SK-N-DZ (cell line): ENCODE measurements at places on chromosomes 11 and 22.

DNA sequence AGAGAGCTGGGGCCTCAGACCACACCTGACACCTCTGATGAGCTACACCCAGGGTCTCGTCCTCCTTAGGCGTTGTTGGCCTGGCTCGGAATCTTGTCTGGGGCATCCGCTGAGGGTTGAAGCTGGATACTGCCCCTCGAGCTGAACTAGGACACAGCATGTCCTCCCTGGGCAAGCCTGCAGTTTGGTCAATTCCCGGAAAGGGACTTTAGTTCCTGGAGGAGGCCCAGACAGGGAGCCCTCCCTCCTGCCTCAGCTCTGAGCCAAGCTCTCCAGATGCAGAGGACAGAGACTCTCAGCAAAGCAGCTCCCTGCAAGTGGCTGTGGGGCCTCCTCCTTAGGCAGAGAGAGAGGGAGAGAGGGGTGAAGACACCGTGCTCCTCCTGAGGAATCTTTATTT is 4.9 kb downstream of the APOL3 start:
- no peak for DNase-seq

DNA sequence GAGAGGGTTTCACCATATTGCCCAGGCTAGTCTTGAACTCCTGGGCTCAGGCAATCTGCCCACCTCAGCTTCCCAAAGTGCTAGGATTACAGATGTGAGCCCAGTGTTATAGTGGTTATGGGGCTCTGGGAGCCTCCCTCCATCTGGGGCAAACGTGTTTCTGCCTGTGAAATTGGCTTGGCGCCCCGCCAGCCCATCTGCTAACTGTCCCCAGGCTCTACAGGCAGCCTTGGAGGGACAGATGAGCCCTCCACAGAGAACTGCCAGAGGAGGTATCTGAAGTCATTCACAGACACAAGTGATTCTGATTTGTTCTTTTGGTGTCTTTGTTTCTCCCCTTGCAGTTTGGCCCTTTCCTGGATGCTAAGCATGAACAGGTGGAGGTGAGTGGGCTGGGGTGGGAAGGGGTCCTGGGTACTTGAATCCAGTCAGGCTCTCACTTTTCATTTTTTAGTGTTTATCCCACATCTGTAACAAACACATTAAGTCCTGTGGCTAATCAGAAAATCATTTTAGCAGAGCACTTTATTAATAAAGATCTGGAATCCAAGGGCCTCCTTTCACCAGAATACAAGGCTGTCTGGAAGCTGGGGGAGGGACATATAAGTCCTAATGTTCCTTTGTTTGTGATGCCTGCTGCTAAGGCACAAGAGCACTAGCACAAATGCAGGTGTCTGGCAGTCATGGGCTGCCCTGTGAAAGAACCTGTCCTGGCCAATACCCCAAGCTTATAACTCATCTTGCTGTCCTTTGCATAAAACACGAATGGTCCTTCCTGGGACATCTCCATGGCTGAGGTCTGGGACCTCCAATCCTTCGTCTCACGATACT is 25.7 kb upstream of the CDC42EP2 start:
- no peak for DNase-seq

- DNase-seq, result peak; percentile 48
Measured at GRCh38 chr11:5600374-5600851, 4.0 kb downstream of the TRIM6 start.

DNA sequence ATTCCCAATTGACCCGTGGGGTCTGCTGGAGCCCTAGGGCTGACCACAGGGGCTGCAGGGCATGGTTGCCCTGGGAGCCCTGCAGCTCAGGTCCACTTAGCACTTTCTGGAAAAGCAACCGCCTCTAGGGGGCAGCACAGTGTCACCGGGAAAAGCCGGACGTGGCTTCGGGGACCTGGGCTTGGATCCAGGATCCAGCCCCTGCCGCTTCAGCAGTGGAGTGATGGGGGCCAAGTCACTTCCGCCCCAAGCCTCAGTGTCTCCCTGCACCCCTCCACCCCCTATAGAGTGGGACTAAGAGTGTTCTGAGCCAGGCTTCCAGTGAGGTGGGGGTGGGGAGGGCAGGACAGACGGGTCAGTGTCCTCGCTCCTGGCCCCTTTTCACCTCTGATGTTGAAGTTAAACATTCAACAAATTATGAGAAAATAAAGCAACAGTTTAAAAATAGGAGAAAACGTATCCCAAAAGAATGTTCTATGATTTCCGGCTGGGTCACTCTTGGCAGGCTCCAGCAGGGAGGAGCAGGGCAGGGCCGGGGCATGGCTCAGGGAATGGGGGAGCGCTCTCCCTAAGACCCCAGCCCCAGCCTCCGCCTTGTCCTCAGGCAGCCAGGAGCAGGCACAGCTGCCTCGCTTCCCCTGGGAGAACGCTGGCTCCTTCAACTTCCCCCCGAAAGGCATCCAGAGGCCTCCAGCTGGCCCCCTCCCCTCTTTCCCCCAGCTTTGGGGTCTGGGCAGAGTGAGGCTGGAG is 96.5 kb upstream of the FGF3 start:
- DNase-seq, result peak; percentile 48

DNA sequence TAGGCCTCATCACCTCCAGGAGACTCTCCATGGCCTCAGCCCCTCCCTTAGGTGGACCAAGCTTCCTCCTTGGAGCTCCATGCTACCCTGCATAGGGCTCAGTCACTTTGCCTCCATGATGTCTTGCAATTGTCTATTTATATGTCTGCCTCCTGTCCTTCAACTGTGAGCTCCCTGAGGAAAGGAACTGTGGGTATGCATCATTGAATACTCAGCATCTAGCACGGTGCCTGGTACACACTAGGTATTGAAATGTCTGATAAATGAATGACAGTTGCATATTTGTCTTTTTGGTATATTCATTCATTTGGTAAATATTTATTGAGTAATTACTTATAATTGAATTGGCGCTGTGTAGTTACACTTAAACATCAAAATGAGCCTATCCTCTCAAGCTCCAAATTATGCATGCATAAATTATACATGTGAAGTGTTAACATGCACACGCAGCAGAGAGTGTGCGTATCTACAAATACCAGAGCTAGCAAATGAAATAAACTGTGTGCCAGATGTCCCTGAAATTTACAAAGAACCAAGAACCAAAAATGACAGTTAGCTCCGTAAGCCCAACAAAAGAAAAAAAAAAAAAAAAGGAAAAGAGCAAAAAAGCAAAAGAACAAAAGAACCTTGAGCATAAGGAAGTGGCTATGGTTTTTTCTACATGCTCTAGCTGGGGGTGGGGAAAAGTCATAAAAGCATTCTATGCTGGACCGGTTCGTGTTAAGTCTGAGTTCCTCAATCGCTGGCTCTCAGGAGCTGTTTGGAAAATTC is 25.2 kb downstream of the GRAP2 start:
- no peak for DNase-seq

DNA sequence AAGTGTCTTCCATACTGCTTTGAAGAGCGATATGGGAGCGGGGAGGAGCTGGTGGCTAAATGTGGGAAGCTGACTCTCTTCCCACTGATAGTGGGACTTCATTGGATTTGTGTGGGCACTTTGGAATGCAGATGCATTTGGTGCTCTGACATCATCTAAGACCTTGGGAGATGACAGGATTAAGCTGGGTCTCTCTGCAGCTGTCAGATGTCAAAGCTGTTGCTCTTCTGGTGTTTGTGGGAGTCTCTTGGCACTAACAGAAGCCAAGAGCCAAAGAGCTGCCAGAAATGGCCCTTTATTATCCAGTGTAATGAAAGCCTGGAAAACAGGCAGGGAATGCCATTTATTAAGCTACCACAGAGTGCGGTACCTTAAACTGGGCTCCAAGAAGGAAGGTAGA is 20.6 kb downstream of the GRAMD1B start:
- DNase-seq, result no peak

DNA sequence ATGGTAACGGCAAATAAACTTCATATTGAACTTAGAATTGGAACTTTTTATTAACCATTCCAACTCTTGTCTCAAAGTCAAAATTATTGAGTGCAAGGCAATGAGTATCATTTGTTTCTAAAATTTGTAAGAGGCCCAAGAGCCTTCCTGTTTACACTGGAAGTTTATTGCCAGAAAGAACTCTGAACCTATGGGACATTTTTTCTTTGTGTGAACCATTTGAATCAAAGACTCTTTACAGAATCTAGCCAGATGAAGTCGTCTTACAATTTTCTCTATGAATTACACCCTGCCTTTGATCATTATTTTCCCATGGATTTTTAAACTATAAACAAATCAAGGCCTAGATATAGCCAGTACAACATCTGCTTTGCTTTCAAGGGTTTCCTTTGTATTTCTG is 2.3 kb upstream of the GUCY1A2 start:
- DNase-seq, result no peak

DNA sequence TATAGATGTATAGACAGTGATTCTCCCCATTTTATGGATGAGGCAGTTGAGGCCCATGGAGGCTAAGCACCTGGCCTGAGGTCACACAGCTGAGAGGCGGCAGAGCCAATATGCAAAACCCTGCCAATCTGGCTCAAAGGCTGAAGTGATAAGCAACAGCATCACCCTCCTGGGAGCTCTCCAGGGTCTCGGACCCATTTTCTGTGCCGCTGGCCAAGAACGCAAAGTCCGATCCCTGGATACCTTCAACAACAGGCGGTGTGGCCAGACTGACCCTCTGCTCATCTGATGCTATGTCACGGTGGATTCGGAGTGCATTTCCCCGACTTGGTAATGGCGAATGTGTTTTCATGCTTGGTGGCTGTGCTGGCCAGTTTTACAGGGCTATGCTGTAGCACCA is 595.0 kb downstream of the TBC1D22A start:
- no peak for DNase-seq

DNA sequence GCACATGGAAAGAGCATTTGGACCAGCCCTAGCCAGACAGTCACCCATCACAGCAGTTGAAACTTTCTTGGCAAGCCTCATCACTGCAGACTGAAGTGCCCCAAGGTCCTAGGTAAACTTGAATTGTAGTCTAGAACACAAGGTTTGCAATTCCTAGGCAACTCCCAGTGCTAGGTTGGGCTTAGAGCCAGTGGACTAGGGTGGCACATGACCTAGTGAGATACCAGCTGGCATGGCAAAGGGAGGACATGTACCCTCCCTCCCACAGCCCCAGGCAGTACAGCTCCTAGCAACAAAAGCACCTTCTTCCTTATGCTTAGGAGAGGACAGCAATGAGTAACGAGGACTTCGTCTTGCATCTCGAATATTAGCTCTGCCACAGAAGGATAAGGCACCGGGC is 889.5 kb downstream of the JRKL start:
- DNase-seq, result no peak

DNA sequence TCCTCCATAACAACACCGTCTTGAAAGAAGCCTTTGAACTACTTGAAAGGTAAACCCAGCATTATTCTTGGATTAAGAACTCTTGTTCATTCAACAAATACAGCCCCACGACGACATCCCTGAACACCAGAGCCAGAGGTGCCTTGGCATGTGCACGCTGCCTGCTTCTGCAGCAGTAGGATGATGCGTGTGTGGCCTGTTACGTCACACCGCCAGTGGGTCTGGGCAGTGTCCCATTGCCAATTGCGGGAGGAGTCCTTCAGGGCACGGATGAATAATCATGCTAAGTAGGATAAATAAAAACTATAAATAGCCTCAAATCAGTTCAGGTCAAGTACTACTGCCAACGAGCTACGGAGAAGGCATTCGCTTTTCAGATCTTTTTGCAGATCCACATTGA is 380.5 kb downstream of the SHANK2 start:
- DNase-seq, result no peak

DNA sequence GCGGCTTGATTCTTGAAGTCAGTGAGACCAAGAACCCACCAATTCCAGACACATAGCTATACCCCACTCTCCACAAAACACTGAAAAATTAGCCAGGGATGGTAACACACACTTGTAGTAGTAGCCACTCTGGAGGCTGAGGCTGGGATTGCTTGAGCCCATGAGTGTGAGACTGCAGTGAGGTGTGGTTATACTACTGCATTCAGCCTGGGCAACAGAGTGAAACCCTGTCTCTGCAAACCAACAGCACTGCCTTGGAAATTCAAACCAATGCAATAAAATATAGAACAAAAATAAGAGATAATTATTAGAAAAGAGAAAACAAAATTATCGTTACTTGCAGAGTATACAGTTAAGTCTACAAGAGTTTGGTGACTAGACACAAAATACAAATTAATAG is 20.2 kb upstream of the PRDM10 start:
- no peak for DNase-seq

- peak; percentile 42 for DNase-seq
Measured at GRCh38 chr11:17405232-17406005, 17.0 kb upstream of the KCNJ11 start.

DNA sequence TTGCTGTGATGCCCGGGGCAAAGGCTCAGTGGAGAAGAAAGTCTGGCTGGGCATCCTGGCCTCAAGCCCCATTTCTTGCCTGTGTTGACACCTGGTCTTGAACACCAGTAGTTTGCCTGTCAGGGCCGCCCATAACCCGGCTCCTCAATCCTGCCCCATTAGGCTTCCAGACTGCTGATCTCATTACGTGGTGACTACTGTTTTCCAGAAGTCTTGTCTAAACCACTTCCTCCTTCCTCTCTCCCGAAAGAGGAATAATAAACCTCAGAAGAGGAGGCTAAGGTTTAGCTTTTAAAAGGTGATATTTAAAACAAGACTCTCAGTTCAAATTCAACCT is 97.7 kb downstream of the CD44 start:
- DNase-seq, result no peak

DNA sequence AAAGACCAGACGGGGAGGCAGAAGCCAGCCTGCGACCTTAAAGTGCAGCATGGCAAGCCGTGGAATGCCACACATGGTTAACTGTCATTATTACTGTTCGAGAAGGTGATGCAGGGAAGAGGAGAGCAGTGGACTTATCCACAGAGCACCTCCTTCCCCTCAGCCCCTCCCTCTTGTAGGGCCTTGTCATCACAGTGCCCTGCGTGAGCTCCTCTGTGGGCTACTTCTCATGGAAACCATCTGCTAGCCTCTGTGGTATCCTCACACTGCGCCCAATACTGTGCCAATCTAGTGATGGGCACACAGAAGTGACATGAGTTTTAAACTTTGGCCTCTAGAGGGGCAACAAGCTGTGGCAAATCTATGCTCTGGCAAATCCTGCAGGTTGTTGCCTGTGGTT is 18.2 kb upstream of the CCDC134 start:
- no peak for DNase-seq

- DNase-seq, result peak; percentile 67
Measured at GRCh38 chr11:21988477-21988876, 204.4 kb upstream of the ANO5 start.

DNA sequence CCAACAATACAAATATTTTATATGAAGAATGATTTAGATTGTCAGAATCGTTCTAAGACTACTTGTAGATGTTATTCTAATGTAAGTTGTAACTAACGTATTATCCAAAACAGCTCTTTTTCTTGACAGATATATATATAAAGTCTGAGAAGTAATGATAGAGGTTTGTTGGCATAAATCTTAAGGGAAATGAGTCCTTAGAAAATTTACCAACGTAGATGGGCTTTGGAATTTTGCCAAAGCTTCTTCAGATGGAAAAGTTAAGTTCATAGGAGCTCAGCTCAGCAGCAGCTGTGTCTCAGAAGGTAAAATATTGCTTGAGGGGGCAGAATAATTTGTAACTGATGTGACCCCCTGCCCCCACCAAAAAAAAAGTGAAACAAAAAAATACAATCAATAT is 66.7 kb downstream of the BID start:
- no peak for DNase-seq

DNA sequence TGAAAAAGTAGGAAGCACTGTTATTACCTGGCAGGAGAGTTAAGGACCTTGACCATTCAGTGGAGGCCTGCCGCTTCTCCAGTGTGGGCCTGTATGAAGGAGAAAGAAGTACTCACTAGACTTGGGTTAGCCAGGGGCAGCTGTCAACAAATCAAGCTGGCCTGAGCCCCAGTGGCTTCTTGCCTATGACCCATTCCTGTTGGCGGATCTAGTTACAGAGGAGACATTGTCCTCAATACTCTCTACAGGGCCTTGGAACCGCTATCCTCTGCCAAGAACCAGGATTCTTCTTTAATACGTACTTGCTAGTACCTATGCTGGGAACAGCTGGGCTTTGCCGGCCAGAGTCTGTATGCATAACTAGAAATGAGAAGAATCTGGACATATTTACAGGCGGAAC is 68.1 kb downstream of the ALX4 start:
- DNase-seq, result no peak
